GM12878 (cell line): ENCODE measurements at places on chromosomes 1 and 21. TPM values are rescaled to one million over a fixed set of nuclear protein-coding genes. Genes with fewer than 3 reads are reported as not detected.
A peak's percentile ranks its signal among the peaks of the same experiment; 100 is the strongest.

- H3K4me1 ChIP-seq = peaks cover 5% of the 10 kb centered on the region
- H3K27ac ChIP-seq = no peak overlapping the region
- no peaks in the 10 kb centered on the region for H3K27me3 ChIP-seq
- no peak overlapping the region for H3K4me3 ChIP-seq
These were observed 129.2 kb downstream of the DHRS3 start for GRCh38 chr1:12488666-12489354.

- H3K4me1 ChIP-seq = no peaks in the 10 kb centered on the region
- DNase-seq = no peak
- no peak overlapping the region for H3K27ac ChIP-seq
- no peak overlapping the region for H3K4me3 ChIP-seq
- no peaks in the 10 kb centered on the region for H3K27me3 ChIP-seq
These were observed 42.6 kb downstream of the F13B start for GRCh38 chr1:197024460-197024859.

DNA sequence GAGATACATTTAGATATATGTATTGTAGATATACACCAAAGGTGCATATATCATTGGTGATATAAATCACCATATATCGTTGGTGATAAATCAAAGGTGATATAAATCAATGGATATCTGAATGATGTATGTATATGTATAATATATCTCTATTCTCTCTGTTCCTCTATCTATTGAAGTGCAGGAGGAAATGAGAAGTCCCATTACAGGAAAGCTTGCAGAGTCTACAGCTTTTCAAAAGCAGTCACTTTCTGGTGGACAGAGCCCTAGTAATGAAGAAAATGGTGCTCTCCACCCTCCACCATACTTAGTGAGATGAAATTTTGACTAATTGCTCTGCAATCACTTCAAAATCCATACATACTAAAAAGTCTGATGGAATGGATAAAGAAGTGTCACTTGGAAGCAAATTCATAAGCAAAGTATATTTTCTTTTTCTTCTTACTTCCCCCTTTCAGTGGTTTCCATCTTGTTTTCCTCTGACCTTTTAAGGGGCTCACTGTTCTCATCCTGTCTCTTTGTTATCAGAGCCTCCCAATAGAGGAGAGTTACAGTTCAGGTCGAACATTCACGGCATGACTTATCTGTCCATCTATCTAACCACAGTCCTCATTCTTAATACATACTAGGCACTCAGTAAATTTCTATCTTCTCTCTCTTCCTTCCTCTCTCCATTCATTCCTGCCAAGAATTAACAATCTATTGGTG is 227.2 kb downstream of the KCNJ6 start:
- H3K36me3 ChIP-seq = no peaks in the 10 kb centered on the region
- H3K27me3 ChIP-seq = no peaks in the 10 kb centered on the region
- no peak for DNase-seq
- no peaks in the 10 kb centered on the region for H3K4me1 ChIP-seq

DNA sequence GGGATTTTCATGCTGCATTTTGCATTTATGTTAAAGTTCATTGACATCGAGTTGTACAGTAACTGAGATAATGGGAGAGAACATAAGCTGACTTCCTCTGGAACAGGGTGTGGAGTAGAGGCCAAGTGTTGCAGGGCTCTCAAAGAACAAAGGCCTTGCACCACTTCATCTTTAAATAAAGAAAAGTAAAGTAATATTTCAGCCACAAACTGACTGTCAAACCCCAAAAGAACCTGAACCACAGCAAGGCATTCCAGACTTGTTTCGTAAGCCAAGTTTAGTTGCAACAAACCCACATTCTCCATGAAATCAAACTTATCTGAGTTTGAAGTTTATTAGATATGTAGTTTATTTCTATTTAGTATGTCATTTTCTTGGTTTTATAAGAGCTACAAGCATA is 19.1 kb upstream of the HMGCS2 start:
- H3K4me1 ChIP-seq = no peaks in the 10 kb centered on the region
- no peak overlapping the region for H3K27ac ChIP-seq
- no peaks in the 10 kb centered on the region for H3K27me3 ChIP-seq

Gene KLHDC9
- 2.7 and 3.3 TPM in 2 replicates for total RNA-seq

DNA sequence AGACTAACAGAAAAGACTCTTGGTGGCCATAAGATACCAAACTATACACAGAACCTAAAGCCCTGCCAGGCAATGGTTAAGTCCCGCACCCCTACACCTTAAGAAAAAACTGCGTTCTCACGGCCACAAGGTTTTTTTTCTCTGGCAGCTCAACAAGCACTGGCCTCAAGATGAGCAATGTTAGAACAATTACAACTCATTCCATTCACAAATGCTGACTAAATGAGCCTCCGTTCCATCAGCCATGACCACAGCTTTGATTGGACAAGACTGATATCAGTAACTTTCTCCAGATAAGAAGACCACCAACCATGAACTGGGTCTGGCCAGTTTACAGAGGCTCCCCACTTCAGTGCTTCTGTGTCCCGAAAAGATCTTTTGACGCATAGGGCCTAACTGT is 31.9 kb downstream of the SEC16B start:
- DNase-seq = no peak
- no peak overlapping the region for H3K4me3 ChIP-seq
- no peak overlapping the region for H3K27ac ChIP-seq
- no peaks in the 10 kb centered on the region for H3K4me1 ChIP-seq
- H3K36me3 ChIP-seq = no peaks in the 10 kb centered on the region

Gene CD34
- 0.08 TPM in 1 of 2 replicates, not detected in the other for total RNA-seq

DNA sequence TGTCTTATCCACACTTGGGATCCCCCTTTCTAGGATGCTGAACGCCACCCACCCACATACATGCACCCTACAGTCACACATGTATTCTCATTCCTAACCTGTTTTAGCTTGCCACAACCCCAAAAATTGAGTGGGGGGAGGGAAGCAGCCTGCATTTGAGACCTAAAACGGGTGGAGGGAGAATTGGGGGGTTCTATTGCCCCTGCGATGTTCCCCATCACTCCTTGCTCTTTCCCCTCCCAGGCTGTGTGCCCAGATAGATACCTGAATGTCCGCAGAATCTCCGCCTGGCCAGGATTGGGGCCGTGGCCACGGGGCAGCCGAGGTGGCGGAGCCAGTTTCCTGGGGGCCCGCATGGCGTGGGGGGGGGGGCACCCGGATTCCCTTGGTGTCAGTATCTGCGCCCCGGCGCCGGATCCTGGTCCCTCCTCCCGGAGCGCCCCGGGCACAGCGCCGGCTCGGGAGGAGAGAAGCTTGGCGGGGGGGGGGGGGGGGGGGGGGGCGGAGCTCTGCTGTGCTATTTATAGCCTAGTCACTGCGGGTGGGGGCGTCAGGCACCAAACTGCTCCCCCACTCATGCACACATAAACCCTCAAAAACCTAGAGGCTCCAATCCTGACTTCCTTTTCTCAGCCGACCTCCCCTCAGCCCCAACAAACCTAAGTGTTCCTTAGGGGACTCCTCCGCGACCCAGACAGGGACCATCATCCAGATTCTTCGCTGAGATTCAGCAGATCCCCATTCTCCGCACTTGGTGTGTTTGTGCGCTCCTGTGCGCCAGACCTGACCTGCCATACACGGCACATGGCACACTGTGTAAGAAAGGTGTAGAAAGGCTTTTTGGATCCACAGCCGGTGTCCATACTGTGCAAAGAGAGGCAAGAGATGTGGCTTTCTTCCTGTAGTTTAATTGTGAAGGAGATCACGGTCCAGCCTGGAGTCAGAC is 1.9 kb downstream of the ANKRD34A start:
- no peaks in the 10 kb centered on the region for H3K36me3 ChIP-seq
- peaks cover 19% of the 10 kb centered on the region for H3K4me1 ChIP-seq
- no peaks in the 10 kb centered on the region; the same call in 1 of the 2 replicates for H3K27me3 ChIP-seq
- peak overlapping the region; percentile 80 for H3K4me3 ChIP-seq

GRCh38 chr1:209850342-209850979 is 22.7 kb downstream of the UTP25 start:
- no peak for DNase-seq
- peaks cover 16% of the 10 kb centered on the region; the same call in 1 of the 2 replicates for H3K36me3 ChIP-seq

GRCh38 chr1:106480629-106481028 is 575.8 kb upstream of the PRMT6 start:
- H3K4me3 ChIP-seq = no peak overlapping the region
- no peak overlapping the region for H3K27ac ChIP-seq
- no peak for DNase-seq
- no peaks in the 10 kb centered on the region for H3K27me3 ChIP-seq

Gene SPATA17
- total RNA-seq = not detected in 2 replicates

GRCh38 chr1:193190096-193190744 is 3.8 kb upstream of the B3GALT2 start:
- H3K27me3 ChIP-seq = no peaks in the 10 kb centered on the region
- H3K4me3 ChIP-seq = no peak overlapping the region
- no peak for DNase-seq
- no peaks in the 10 kb centered on the region for H3K4me1 ChIP-seq
- H3K27ac ChIP-seq = no peak overlapping the region

DNA sequence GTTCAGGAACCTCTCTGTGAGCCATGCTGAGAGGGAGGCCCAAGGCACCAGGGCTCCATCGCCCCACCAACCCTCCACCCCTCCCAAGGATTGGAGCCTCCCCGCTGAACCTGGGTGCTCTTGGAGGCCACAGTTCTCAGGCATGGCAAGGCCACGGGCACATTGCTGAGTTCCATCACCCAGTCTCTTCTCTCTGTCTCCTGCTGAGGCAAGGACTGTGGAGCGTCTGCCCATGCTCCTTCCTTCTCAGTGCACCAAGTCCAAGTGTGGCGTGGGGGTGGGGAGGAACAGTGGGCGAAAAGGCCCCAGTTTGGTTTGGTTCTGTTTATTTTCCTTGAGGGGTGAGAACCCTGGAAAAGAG is 2.8 kb upstream of the KNCN start:
- no peak overlapping the region for H3K27ac ChIP-seq
- no peak overlapping the region for H3K4me3 ChIP-seq
- no peaks in the 10 kb centered on the region for H3K36me3 ChIP-seq
- H3K4me1 ChIP-seq = no peaks in the 10 kb centered on the region
- no peak for DNase-seq

DNA sequence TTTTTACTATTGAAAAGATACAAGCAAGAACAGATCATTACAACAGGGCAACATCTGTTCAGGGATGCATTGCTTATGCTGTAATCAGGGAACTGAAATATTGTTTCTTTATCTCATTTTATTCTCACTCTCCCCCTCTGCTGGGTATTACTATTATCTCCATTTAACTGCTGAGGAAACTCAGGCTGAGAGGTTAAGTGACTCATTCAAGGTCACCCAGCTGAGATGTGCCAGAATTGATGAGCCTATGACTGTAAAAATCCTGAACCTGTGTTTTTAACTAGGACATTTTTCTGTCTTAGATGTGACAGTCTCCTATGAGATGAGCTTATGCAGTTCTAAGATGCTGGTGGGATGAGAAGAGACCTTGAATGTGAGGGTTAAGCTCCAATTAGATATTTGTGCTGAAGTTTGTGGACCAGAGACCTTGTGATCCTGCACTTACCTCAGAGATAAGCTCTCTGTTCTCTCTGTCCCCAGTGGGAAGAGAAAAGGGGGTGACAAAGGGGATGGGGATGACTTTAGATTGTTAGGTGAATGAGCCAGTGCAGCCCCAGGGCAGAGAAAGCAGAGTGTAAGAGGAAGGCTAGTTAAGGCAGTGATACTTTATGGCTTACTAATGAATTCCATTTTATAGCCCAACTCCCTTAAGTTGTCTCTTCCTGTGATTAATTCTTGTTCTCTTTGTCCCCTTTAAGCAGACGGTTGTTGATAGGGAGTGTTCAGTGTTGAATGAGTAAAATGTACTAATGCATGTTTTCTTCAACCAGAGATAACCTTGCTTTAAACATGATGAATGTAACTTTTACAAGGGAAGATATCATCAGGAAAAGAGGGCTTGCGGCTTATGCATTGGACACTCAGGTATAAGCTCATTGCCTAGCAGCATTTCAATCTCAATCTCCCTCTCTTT is 111.4 kb downstream of the HLX start:
- no peak for DNase-seq
- no peaks in the 10 kb centered on the region for H3K4me1 ChIP-seq
- H3K27me3 ChIP-seq = no peaks in the 10 kb centered on the region
- no peaks in the 10 kb centered on the region for H3K36me3 ChIP-seq
- no peak overlapping the region for H3K27ac ChIP-seq
